ENCODE measurements at places on chromosomes 7 and 10.

DNA sequence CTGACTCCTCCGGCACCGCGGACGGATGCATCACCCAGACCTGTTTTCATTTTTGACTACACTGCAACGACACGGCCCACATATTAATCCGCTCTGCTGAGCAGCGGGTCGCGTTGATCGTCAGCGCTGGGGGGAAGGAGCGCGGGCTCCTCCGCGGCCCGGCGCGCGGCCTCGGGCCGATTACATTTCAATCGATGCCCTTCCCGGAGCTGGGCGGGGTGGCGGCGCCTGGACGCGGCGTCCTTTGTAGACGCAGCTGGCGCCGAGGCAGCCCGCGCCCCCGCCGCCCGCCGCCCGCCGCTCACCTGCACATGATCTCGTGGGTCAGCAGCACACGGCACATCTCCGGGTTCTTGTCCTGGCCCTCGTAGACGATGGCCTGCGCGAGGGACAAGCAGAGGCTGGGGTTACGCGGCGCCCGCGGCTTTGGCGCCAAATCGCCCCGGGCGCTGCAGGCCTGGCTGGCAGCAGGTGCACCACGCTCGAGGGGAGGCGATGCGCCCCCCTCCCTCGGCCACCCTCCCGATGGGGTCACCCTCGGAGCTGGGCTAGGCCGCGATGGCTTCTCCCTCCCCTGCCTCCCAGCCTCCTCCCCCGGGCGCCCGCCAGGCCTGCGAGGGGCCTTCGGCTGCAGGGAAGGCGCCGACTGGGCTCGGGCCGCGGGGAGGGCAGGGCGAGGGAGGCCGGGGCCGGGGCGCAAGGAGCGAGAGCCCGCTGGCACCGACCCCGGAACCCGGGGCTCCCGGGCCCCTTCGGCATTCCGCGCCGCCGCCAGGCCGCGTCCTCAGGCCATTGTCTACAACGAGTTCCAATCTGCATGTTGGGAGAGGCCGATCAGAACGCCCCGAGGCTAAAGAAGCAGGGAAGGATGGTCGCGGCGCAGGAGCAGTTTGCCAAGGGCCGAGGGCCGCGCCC is 5.2 kb downstream of the EBF3 start:
- no peak for DNase-seq

DNA sequence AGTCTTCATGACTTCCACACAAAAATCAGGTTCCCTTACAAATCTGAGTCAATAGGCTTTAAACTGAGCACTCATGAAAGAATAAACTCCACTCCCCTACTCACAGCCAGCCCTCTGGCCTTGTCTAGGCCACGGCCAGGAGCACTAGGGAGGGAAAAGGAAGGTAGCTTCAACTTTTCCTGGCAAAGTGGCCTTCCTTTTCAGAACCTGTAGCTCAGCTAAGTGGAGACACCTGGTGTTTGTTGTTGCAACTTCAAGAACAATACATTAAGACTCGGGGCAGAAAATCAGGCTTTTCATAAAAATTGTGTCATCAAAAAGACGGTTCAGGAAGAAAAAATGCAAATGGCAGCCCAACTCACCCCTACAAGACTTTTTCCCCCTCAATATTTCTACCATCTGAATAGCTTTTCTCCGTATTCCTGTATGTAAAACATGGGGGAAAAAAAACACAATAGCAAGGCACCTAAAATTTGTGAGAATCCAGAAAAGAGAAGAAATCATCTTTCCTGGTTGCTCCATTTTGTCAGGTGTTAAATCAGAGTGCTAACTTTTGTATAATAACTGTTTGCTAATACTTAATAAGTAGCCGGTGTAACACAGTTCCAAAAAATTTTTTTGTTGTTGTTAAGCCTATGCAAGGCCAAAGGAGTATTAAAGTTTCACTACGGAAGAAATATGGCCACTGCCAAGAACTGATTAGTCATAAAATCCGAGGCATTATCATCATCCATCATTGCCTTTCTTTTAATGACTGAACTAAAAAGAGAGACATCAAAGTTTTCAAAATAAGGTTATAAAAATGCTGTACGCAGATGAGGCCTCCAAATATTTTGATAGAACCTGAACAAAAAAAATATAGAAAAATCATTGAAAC is 66.2 kb upstream of the ARID5B start:
- peak; percentile 57 for DNase-seq

DNA sequence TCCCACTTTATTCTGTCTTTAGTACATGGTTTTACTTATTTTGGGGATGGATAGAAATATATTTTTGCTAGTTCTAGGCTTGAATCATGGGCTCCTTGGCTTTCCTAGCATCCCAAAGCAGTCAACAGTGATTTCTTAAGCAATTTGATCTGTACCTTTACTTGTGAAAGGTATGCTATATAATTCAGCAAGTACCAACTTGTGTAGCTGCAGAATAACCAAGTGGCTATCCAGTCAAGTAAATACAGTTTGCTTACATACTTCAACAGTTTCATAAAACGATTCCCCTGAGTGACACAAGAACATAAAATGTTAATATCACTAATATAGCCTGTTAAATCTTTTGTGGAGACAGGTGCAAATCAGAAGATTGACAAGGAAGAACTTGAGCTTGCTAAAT is 67.2 kb downstream of the PODXL start:
- no peak for DNase-seq

- no peak for DNase-seq
These were observed 194.7 kb downstream of the BUB3 start for GRCh38 chr10:123348691-123349572.

DNA sequence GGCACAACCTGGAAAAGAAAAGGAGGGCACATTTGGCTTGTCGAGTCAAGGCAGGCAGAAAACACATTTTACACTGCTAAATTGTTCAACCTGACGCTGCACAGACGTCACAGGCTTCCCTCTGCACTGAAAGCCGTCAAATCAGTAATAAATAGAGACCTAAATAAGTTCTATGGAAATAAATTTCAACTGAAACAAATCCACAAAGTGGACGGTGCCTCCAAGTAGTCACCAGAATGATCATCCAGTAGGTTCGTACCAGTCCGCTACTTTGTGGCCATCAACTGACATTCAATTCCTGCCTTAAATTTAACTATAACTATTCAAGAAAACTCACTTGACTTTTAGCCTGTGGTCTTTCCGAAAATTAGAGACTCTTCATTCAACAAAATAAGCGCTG is 49.0 kb downstream of the NPVF start:
- no peak for DNase-seq

DNA sequence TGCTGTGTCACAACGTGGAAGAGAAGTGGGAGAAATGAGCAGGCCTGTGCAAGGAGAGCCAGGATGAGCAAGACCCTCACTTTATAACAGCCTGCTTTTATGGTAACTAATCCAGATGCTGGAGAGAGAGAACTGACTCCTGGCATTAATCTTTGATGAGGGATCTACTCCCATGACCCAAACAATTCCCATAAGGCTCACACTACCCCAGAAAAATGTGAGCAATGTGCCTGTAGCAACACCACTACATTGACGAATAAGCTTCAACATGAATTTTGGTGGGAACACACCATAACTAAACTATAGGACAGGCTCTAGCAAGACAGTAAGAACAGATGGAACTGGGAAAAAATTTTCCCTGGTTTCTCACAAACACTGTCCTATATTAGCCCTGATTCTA is 173.6 kb upstream of the PRSS58 start:
- DNase-seq, result no peak
